IMR-90 (cell line): ENCODE measurements at places on chromosomes 5 and 9.

DNA sequence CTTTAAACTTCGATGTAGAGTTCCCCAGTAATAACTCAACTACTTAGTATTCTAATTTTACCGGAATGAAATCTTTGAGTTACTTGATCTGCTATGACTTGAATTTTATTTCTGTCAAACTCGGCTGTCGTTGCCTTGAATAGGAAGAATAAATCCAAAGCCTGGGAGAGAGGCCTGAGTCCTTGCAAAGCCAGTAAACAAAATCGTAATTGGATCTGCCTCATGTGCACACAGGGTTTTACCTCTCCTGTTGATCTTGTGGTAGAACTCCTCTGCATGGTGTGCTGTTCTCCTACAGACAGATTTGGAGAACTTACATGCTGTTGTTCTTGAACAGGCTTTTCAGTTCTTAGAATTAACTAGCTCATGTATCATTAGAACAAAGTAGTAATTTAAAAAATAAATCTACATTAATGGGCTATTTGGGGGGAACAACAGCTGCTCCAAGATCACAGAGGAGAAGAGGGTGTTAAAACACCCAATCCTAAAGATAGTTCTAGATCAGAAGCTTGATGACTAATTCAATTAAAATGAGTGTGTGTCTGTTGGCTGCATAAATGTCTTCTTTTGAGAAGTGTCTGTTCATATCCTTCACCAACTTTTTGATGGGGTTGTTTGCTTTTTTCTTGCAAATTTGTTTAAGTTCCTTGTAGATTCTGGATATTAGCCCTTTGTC lies 28.9 kb downstream of the HSPB3 start:
- no peak overlapping the region for H3K27ac ChIP-seq
- no peaks in the 10 kb centered on the region for H3K36me3 ChIP-seq
- H3K27me3 ChIP-seq = peaks cover 12% of the 10 kb centered on the region

GRCh38 chr5:172972552-172972951 lies 11.0 kb upstream of the ATP6V0E1 start:
- peaks cover 1% of the 10 kb centered on the region; the same call in 1 of the 2 replicates for H3K4me1 ChIP-seq
- no peaks in the 10 kb centered on the region for H3K27me3 ChIP-seq
- no peak for DNase-seq
- peaks cover 9% of the 10 kb centered on the region for H3K36me3 ChIP-seq
- no peak overlapping the region for H3K27ac ChIP-seq

GRCh38 chr5:59035681-59036080 lies 452.8 kb downstream of the RAB3C start:
- H3K4me3 ChIP-seq = peak overlapping the region; percentile 7; the same call in 1 of the 2 replicates
- peaks cover 2% of the 10 kb centered on the region for H3K36me3 ChIP-seq
- H3K27me3 ChIP-seq = no peaks in the 10 kb centered on the region
- peak overlapping the region; percentile 44; the same call in 1 of the 2 replicates for H3K27ac ChIP-seq
- no peak for DNase-seq

DNA sequence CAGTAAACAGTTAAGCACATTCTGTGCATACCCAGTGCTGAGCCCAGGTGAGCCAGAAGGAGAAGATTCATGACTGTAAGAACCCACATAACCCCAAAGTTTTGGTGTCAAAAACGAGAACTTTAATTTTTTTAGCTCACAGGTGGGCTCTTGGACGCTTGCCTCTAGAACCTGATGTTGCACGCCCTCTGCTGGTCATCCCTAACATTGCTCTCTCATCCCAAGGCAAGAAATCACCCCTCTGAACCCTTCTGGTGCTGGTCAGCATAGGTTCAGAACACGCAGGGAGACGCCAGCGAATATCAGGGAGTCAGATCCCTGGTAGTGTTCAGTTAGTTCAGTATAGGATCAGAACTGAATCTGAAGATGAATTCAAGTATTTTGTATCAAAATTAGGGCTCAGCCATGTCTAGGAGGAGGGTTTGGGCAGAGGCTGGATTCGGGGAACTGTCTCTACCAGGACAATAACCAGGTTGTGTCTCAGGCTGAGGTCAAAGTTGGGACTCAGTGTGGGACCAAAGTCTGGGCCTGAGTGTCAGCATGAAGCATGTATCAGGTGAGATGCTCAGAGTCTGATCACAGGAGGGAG lies 4.1 kb upstream of the DNAJB5 start:
- H3K27me3 ChIP-seq = peaks cover 15% of the 10 kb centered on the region
- no peaks in the 10 kb centered on the region for H3K36me3 ChIP-seq
- peak; percentile 63 for DNase-seq
- no peak overlapping the region for H3K4me3 ChIP-seq

GRCh38 chr9:19113964-19114679 lies 11.4 kb upstream of the HAUS6 start:
- no peaks in the 10 kb centered on the region for H3K27me3 ChIP-seq
- peaks cover 28% of the 10 kb centered on the region for H3K36me3 ChIP-seq
- no peak for DNase-seq
- H3K4me3 ChIP-seq = no peak overlapping the region
- no peak overlapping the region for H3K27ac ChIP-seq
